ENCODE measurements at places on chromosomes 1 and 21. TPM values are rescaled to one million over a fixed set of nuclear protein-coding genes. Genes with fewer than 3 reads are reported as not detected.
A peak's percentile ranks its signal among the peaks of the same experiment; 100 is the strongest.

GRCh38 chr1:225950905-225951497, 10.0 kb upstream of the LEFTY2 start:
- no peak overlapping the region for H3K27ac ChIP-seq
- DNase-seq, result no peak
- H3K27me3 ChIP-seq, result peaks cover 58% of the 10 kb centered on the region
- H3K36me3 ChIP-seq, result no peaks in the 10 kb centered on the region
- no peak overlapping the region for H3K4me3 ChIP-seq
- peaks cover 3% of the 10 kb centered on the region for H3K4me1 ChIP-seq

DNA sequence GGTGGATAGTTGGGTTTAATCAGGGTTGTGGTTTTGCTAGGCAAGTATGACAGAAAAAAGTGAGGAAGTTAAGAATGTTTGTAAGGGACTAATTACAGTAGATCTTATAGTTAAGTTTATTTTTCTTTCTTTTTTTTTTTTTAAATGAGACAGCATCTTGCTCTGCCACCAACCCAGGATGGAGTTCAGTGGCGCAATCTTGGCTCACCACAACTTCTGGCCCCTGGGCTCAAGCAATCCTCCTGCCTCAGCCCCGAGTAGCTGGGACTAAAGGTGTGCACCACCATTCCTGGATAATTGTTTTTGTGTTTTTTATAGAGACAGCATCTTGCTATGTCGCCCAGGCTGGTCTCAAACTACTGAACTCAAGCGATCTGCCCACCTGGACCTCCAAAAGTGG, 41.7 kb downstream of the EYA3 start:
- no peaks in the 10 kb centered on the region for H3K4me1 ChIP-seq
- H3K27me3 ChIP-seq, result no peaks in the 10 kb centered on the region
- no peak for DNase-seq
- peaks cover 12% of the 10 kb centered on the region for H3K36me3 ChIP-seq
- no peak overlapping the region for H3K4me3 ChIP-seq

GRCh38 chr1:235736263-235736662, 86.7 kb upstream of the GNG4 start:
- no peaks in the 10 kb centered on the region for H3K4me1 ChIP-seq
- peaks cover 9% of the 10 kb centered on the region for H3K36me3 ChIP-seq
- H3K27ac ChIP-seq, result no peak overlapping the region
- H3K4me3 ChIP-seq, result no peak overlapping the region
- H3K27me3 ChIP-seq, result no peaks in the 10 kb centered on the region

DNA sequence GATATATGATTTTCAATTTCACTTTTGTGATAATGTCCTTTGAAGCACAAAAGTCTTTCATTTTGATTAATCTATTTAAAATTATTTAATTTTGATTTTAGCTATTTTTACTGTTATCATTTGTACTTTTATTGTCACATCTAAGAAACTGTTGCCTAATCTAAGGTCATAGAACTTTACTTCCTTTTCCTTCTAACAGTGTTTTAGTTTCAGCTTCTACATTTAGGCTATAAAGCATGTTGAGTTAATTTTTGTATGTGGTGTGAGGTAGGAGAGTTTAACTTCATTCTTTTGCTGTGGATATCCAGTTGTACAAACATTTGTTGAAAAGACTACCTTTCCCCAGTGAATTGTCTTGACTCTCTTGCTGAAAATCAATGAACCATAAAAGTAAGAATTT, 204.5 kb downstream of the TM2D1 start:
- no peak overlapping the region for H3K4me3 ChIP-seq
- no peak overlapping the region for H3K27ac ChIP-seq
- H3K36me3 ChIP-seq, result no peaks in the 10 kb centered on the region
- peaks cover 10% of the 10 kb centered on the region for H3K4me1 ChIP-seq
- no peaks in the 10 kb centered on the region for H3K27me3 ChIP-seq
- no peak for DNase-seq

Gene LIPI
- not detected for total RNA-seq

- no peak overlapping the region for H3K4me3 ChIP-seq
- no peak for DNase-seq
- no peak overlapping the region for H3K27ac ChIP-seq
Measured at GRCh38 chr1:113375878-113376277, 14.4 kb upstream of the MAGI3 start.

Gene C1orf35
- total RNA-seq, result 20.2 TPM

GRCh38 chr1:202251424-202252256, 58.0 kb downstream of the LGR6 start:
- no peak overlapping the region for H3K4me3 ChIP-seq
- H3K4me1 ChIP-seq, result no peaks in the 10 kb centered on the region
- DNase-seq, result no peak
- H3K27me3 ChIP-seq, result peaks cover 39% of the 10 kb centered on the region
- H3K27ac ChIP-seq, result no peak overlapping the region

- H3K27ac ChIP-seq, result peak within 1 kb of the TSS; percentile 4
- peaks cover 5% of the 10 kb centered on the region for H3K4me1 ChIP-seq
- peak; percentile 26 for DNase-seq
- peak within 1 kb of the TSS; percentile 75 for H3K4me3 ChIP-seq
- no peaks in the 10 kb centered on the region for H3K36me3 ChIP-seq
Measured at GRCh38 chr1:207495801-207496792, at the start of gene CR1. Gene CR1 (plus strand): TSS chr1:207496157. CDS start chr1:207496268, 111 bp downstream.

GRCh38 chr1:65176056-65176450, 28.1 kb downstream of the AK4 start:
- peaks cover 22% of the 10 kb centered on the region for H3K4me1 ChIP-seq
- H3K27me3 ChIP-seq, result no peaks in the 10 kb centered on the region
- no peak for DNase-seq
- no peak overlapping the region for H3K27ac ChIP-seq
- no peaks in the 10 kb centered on the region for H3K36me3 ChIP-seq

Gene FAM78B
- 3.1 TPM for total RNA-seq

DNA sequence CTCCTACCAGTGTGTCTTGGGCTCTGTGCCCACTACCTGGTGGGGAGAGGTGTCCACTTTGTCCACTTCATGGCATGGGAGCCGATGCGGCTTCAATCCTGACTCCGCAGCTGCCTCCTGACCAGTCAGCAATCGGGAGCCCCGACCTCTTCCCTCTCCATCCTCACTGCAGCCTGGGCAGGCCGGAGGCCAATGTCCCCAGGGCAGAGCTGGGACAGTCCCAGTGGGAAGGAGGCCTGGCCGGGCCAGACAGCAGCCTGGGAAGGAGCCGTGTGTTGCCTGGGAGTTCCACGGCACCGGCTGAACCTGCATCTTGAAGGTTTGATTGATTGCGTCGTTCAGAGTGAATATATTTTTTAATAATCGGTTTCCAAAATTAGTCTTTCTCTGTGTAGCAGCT, 330.9 kb upstream of the VAMP3 start:
- no peak overlapping the region for H3K4me3 ChIP-seq
- H3K27ac ChIP-seq, result no peak overlapping the region
- no peaks in the 10 kb centered on the region for H3K27me3 ChIP-seq
- DNase-seq, result no peak
- no peaks in the 10 kb centered on the region for H3K36me3 ChIP-seq

GRCh38 chr1:25433389-25434186, 2.9 kb downstream of the MACO1 start:
- no peak for DNase-seq
- H3K4me1 ChIP-seq, result peaks cover 25% of the 10 kb centered on the region
- peak overlapping the region; percentile 84 for H3K4me3 ChIP-seq
- no peaks in the 10 kb centered on the region for H3K36me3 ChIP-seq
- H3K27ac ChIP-seq, result no peak overlapping the region
- peaks cover 8% of the 10 kb centered on the region for H3K27me3 ChIP-seq

Gene UBXN10
- total RNA-seq, result 2.8 TPM

Gene NTMT2
- not detected for total RNA-seq

Gene RHBDL2
- not detected for total RNA-seq

Gene MAN1C1
- total RNA-seq, result 4.8 TPM

Gene TCHHL1
- total RNA-seq, result not detected

Gene PDZK1
- total RNA-seq, result 25.0 TPM
